ENCODE measurements at places on chromosomes 11 and 22. TPM values are rescaled to one million over a fixed set of nuclear protein-coding genes. Genes with fewer than 3 reads are reported as not detected.

DNA sequence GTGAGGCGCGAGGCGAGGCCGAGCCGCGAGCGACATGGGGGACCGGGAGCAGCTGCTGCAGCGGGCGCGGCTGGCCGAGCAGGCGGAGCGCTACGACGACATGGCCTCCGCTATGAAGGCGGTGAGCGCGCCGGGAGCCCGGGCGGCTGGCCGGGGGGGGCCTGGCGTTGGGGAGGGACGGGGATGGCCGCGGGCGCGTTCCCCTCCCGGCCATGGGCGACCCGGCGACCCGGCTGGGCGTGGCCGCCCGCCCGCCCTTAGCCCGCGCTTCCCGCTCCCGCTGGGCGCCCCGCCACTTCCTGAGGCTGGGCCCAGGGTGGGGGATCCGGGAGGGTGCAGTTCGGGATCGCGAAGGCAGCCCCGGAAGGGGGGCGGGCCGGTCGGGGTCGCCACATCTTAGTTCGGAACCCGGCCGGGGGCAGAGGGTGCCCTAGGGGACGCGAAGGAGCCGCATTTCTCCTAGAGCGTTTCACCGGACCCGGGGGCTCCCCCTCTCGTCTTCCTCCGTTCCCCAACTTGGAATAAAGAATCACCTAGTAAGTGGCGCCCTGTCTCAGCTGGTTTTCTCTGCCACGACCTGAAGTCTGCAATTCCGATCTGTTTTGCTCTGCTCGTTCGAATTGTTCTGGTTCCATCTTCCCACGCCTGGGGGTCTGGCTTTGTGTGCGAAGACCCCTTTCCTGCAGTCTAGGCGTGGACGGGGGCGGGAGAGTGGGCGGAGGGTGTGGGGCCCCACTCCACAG, 536 bp downstream of the YWHAH start:
- no peak for DNase-seq

AMOTL1 gene
- polyA plus RNA-seq = 18.4 TPM

DNA sequence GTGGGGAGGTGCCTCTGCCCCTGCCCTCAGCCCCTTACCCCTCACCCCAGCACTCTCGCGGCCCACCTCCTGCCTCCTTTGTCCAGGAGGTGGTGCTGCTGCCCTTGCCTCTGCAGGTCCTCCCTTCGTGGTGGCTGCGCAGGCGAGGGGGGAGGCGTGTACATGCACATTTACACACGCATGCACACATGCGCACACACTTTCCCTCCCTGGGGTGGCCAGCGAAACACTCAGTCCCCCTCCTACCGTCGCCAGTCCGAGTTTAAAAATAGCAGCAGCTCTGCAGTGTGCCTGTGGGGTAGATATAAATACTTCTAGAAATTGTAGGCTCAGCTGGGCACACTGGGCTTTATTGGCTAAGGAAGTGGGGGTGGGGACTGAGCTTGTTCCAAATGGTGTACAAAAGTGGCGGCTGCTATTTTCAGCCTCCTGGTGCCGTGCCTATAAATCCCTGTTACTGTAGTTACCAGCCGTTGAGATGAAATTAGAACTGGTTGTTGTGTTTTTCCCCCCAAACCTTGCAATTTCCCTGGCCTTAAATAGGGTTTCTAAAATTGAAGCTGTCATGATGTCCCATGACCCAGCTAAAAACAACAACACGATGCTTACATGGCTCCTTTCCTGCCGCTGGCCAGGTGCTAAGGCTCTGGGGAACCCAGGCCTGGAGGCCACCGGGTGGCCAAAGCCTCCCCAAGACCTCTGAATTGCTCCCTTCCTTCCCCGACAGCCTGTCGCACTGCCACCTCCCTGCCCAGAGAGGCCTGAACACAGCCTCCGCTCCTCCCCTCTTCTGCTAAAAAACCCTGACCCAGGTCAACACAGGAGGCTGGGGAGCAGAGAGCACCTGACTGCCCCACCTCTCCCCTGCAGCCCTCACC, 12.4 kb downstream of the PICK1 start:
- DNase-seq = peak; percentile 29

HBB gene
- not detected for polyA plus RNA-seq

- no peak for DNase-seq
Measured at GRCh38 chr11:9823887-9824385, 160.1 kb downstream of the SWAP70 start.

DNA sequence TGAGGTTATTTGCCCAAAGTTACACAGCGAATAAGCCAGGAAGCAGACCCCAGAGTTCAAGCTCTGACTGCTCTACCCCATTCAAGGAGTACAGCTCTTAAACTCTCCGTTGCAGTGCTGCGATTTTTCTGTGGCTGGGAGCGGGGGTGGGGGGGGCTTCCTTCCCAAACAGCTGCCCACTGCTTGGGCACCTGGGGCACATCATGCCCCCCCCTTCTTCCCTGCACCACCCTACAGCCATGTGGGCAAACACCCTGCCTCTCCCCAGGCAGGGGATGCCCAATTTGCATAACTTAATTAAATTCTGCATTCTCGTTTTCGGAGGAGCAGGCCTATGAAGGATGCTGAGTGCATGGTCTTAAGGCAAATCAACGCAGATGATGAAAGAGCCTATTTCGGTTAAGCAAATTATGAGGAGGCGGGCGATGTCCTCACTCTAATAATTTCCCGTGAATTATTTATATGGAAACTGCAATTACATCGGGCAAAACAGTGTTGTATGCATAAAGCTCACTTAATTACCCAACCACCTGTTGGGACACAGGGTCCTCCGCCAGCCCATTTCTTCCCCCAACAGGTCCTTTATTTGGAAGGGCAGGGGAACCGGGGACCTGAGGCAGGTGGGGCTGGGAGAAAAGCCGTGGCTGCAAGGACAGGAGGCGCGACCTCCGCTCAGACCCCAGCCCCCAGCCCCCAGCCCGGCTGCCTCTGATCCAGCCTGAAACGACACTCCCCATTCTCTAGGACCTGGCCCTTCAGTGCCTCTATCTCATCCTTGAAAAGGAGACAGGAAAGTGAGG, 610.5 kb downstream of the BUD13 start:
- no peak for DNase-seq

DNA sequence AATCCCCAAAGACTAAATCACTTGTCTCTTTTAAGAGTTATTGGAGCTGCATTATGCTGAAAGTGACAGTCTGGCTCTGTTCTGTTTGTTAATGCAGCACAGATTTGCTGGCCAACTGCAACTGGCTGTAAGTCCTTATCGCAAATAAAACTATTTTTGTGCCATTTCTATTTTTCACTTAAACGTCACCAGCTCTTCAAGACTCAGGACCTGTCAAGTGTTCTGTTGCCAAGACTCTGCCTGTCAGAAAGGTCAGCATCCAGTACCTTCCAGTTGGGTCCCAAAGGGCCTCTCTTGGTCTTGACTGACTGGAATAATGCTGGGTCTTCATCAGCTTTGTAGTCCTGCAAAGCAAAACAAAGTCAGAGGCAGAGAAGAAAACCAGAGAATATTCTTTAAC, 45.6 kb downstream of the PITPNB start:
- DNase-seq = no peak

- no peak for DNase-seq
Measured at GRCh38 chr11:122201106-122201505, 85.1 kb upstream of the BLID start.

DNA sequence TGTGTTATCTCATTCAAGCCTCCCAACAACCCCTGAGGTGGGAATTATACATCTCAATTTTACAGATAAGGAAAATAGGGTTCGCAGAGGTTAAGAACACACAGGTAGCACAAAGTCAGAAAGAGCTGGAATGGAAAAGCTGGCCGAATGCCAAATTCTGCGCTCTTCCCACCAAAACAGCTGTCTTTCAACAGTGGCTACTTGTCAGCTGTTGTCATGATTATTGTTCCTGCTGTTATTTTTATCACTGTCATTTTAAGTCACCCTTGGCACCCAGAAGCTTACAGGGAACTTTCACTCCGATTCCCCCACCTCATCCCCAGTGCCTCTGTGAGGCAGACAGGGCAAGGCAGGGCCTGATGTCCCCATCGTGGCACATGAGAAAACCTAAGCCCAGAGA, 74.5 kb upstream of the CSNK2A3 start:
- no peak for DNase-seq

DNA sequence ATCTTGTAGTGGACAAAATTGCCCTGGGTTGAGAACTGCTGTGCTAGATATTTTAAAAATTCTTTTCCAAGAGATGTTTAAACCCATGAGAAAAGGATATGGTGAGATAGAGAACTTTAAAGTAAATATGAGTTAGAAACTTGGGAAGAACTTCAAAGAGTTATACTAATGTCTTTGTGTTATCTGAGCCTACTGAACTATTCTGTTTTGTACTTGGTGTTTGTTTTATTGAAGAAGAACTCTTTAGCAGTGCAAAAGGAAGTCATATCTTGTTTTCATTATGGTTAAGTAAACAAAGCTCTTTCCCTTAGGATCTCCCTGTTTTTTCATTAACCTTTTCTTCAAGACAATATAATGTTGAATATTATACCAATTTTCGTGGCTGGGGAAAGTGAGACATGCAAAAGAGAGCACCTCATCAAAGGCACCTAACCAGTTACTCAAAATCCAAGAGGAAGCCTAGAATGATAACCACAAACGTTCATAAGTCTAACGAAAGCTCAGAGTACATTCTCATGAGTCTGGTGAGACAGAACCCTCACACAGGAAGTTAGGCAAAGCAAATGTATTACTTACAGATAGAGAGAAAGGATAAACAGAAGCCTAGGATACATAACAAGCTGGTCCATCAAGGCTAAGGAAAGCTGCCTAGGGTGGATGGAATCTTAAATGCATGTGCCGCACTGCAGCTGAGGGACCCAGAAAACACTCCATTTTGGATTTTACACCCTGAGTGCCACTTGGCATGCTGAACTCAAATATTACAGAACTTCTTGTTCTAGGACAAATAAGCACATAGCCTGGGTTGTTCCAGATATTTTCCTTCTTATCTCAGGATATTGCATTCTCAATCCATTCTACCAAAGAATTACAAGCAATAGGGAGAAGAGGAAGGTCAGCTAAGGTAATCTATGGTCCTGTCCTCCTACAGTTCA, 112.5 kb upstream of the ANO3 start:
- DNase-seq = peak; percentile 54

GRCh38 chr11:72584939-72585597, 89.2 kb downstream of the PDE2A start:
- no peak for DNase-seq

DNA sequence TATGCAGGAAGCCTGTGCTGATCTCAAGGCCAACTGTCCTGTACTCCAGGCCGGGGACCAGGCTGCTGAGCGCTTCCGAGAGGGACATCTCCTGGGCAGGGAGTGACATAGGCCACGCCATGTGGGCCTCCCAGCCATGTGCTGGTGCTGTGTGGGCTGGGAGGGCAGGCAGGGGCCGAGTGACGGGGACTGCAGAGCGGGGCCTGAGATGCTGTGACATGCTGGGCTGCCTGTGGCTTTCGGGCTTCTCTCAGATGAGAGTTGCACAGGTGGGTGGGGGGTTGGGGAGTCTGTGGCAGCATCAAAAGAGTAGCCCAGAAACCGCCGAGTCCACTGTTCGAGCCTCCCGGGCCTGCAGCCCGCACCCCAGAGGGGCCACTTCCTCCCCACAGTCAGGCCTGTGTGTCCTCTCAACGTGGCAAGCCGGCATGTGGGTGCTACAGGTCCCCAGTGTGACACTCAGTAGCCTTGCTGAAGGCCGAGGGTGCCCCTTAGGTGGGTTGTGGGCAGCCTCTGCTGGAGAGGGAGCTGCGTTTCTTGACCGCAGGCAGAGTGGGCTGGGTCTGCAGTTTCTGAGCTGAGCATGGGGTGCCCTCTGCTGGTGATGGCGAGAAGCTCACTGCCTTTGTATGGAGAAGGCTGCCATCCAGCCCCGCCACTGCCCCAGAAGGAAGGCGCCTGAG, 101.2 kb downstream of the BCR start:
- peak; percentile 67 for DNase-seq

DNA sequence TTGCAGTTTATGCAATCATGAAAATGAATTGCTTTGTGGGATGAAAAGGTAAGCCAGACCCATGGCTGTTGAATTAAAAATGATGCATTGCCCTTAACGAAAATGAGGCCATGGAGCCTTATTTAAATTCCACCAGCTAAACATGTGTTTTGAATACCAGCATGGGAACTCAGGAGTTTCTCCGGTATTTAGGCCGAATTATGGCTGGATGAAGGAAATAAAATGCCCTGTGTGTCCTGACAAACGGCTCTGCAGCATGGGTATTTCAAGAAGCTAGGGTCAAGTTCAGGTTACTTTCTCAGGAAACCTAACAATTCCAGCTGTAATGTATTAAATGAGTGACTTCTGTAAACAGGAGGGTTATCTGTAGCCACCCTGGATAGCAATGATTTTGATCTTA, 38.3 kb downstream of the AMOTL1 start:
- no peak for DNase-seq

GRCh38 chr11:65716774-65717405, 3.7 kb downstream of the RNASEH2C start:
- no peak for DNase-seq

- DNase-seq = no peak
Measured at GRCh38 chr11:74550991-74551753, 41.2 kb upstream of the POLD3 start.

GRCh38 chr11:46696212-46696558, 4.2 kb downstream of the ARHGAP1 start:
- no peak for DNase-seq

GRCh38 chr11:89495951-89496350, 4.8 kb upstream of the NOX4 start:
- peak; percentile 93 for DNase-seq

DNA sequence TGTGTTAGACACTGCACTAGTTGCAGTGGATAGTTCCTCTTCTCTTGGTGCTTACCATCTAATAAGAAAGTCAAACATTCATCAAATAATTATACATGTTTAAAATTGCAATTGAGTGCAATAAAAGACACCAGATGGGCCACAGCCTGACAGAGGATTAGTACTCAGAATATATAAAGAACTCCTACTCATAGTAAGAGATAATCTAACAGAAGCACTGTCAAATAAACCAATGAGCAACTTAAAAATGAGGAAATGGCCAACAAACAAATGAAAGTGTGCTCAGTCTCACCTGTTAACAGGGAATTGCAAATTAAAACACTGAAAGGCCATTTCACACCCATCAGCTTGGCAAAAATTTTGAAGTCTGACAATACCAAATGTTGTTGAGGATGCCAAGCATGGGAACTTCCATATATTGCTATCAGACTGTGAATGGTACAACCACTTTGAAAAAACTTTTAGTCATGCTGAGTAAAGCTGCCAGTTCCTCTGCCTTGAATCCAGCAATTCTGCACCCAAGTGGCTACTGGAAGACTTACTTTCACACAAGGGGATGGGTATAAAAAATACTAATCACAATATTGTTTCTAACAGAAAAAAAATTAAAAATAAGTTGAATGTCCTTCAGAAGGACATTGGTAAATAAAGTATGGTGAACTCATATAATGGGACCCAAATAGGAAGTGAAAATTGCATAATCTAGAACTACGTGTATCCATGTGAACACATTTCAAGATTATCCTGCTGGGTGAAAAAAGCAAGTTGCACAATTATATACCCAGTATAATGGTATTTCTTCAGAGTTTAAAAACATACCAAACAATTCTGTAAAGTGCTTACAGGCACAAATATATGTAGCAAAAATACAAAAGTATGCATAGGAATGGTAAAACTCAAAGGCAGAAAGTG, 41.4 kb upstream of the CREB3L1 start:
- DNase-seq = no peak

- DNase-seq = no peak
Measured at GRCh38 chr11:66694056-66694410, 16.3 kb upstream of the RBM4B start.
